ENCODE measurements at places on chromosomes 2 and 18.

DNA sequence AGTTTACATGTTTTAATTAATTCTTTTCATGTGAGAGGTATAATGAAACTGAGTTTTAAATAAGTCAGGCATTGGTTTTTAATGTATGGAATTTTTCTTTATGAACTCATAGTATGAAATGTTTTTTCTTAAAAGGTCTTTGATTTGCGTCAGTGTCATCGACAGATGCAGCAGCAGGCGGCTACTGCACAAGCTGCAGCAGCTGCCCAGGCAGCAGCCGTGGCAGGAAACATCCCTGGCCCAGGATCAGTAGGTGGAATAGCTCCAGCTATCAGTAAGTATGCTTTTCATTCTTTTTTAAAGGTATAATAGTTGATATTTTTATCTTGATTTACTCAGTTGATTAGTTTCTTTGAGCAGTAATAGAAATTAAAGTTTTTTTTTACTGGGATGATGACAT, 46.5 kb downstream of the SMAD4 start:
- no peak for DNase-seq

GRCh38 chr2:191645434-191646162, 32.3 kb upstream of the NABP1 start:
- no peak for DNase-seq

GRCh38 chr2:9248363-9248762, 41.8 kb downstream of the ASAP2 start:
- DNase-seq = no peak

GRCh38 chr2:64859312-64860212, 129.6 kb upstream of the SLC1A4 start:
- DNase-seq = no peak

GRCh38 chr2:191656391-191656790, 21.5 kb upstream of the NABP1 start:
- no peak for DNase-seq

DNA sequence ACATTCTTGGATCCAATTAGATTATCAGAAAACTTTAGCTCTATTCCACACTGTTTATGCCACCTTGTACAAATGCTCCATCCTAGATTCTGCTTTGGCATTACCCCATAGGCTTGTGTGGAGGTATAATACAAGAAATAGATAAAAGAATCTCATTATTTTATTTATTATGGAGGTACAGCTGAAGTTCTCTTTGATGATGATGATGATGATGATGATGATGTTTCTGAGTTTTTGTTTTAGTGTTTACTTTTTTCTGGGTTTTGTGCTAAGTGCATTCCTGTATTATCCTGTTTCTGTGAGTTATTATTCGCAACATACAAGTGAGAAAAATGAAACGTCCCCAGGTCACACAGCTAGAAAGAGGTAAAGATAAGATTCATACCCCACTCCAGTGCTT, 43.4 kb downstream of the ANXA4 start:
- DNase-seq = no peak

DNA sequence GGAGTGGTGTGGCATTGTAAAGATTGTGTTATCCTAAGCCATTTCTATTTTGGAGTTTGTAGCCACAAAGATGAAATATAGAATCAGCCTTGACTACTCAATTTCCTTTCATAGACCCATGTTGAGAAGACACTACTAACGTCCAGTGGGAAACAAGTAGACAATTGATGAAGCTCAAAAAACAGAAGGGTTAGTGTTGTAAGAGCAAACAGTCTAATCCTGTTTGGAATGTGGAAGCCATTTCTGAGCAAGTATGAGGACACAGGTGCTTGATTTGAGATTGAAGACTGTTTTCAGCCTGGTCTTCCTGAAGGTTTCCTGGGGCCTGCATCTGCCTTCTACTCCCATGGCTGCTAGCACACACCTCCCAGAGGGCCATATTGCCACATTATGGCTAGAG, 29.1 kb downstream of the B3GNT2 start:
- no peak for DNase-seq

GRCh38 chr18:23719634-23720201, 30.5 kb downstream of the LAMA3 start:
- DNase-seq = no peak

GRCh38 chr2:229141424-229142025, 129.6 kb downstream of the PID1 start:
- DNase-seq = no peak

GRCh38 chr18:47594621-47595086, 335.8 kb downstream of the SMAD2 start:
- DNase-seq = no peak

- DNase-seq = no peak
Measured at GRCh38 chr18:70931942-70932814, 643.3 kb downstream of the SOCS6 start.

GRCh38 chr2:171235262-171235881, 74.7 kb upstream of the TLK1 start:
- DNase-seq = no peak

DNA sequence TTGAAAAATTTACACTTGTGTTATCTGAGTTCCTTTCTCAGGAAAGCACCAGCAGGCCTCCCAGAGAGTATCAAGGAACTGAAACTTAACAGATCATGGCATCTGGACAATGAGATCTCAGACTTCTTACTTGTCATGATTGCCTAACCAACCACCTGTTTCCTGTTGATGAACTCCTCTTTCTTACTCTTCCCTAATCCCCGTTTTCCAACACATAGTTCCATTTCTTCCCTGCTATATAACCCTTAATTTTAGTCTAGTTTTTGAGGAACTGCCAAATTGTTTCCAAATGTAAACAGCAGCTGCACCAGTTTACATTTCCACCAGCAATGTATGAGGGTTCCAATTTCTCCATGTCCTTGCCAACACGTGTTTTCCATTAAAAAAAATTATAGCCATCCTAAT, 6.1 kb upstream of the FAM171B start:
- DNase-seq = no peak

DNA sequence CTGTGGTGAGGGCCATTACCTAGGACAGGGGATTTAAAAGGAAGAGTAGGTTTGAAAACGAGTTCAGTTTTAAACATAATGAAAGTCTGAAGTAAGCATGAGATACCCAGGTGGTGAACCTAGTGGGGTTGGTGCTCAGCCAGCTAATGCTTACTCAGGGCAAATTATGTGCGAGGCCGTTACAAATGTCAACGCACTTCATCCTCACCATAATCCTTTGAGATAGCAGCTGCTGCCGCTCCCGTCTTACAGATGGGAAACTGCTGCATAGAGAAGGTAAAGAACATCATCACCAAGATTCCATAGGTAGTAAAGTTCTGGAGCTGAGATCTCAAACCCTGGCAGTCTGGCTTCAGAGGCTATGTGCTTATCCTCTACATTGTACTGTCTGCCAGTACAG, 209.0 kb downstream of the DYM start:
- DNase-seq = no peak

- no peak for DNase-seq
Measured at GRCh38 chr2:212941361-212941760, 210.1 kb downstream of the IKZF2 start.

DNA sequence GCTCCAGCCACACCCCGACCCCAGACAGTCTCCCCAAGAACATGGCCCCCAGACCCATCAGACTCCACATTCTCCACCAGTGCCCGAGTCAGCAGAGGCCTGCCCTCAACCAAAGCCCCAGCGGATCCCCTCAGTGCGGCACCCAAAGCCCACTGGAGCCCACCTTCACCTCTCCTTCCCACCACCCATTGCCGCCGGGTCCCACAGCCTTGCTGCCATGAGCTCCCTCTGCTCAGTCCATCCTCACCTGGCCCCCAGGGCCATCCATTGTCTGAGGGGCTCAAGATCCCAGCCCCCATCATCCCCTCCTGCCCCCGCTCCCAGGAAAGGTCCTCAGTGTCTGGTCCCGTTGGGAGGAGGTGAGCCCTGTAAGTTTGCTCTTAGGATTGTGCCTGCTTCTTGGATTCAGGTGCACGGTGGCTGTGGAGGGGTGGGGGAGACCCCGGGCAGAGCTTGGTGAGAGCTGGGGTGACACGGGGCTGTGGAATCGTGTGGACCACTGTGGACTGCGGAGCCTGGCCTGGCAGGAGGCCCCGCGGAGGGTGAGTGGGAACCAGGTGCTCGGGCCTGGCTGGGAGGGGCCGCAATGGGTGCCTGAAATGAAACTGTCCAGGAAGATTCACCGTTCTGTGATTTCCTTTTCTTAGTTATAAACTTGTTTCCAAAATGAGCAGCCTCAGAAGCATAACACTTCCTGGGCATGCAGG, 32.7 kb upstream of the GPC1 start:
- no peak for DNase-seq

- no peak for DNase-seq
Measured at GRCh38 chr2:174881678-174882077, 117.4 kb upstream of the CHRNA1 start.

- no peak for DNase-seq
Measured at GRCh38 chr18:48841381-48842258, 109.1 kb downstream of the SMAD7 start.

- no peak for DNase-seq
Measured at GRCh38 chr2:156562124-156562523, 125.9 kb downstream of the GPD2 start.

- no peak for DNase-seq
Measured at GRCh38 chr2:38158378-38159118, 82.6 kb upstream of the CYP1B1 start.

DNA sequence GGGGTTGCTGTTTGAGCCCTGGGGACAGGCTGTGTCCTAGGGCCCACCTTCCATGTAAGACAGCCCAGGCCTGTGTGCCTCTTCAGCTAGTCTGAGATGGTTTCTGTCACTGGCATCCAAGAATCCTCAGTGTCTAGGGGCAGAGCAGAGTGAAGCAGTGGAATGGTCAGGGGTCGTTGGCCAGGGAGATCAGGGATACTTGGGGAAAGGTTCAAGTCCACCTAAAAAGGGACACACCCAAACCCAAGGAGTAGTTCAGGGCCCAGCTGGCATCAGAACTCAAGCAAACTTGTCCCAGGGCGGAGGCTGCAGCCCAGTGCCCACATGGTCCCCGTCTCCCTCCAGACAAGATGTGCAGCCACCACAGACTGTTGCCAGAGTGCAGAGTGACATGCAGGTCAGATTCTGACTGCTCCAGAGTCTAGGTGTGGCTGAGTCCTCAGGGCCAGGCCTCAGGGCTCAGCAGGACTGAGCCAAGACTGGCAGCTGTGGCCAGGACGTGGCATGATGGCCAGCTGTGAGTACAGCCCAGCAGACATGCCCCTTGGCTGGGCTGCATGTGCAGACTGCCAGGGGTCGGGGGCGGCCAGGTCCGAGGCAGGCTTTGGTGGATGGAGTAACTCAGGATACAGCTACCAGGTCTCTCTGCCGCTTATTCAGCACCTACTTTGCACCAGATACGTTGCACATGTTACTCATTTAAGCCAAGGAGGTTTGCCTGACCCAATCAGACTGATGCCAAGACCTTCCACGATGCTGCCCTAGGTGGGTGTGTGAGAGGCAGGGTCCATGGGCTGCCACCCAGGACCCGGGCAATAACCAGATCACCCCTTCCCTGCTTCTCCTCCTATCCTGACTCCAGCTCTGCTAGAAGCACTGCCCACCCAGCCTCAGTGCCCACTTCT, 146.6 kb downstream of the SMAD7 start:
- no peak for DNase-seq

GRCh38 chr2:207823865-207824264, 54.2 kb upstream of the FZD5 start:
- DNase-seq = no peak

DNA sequence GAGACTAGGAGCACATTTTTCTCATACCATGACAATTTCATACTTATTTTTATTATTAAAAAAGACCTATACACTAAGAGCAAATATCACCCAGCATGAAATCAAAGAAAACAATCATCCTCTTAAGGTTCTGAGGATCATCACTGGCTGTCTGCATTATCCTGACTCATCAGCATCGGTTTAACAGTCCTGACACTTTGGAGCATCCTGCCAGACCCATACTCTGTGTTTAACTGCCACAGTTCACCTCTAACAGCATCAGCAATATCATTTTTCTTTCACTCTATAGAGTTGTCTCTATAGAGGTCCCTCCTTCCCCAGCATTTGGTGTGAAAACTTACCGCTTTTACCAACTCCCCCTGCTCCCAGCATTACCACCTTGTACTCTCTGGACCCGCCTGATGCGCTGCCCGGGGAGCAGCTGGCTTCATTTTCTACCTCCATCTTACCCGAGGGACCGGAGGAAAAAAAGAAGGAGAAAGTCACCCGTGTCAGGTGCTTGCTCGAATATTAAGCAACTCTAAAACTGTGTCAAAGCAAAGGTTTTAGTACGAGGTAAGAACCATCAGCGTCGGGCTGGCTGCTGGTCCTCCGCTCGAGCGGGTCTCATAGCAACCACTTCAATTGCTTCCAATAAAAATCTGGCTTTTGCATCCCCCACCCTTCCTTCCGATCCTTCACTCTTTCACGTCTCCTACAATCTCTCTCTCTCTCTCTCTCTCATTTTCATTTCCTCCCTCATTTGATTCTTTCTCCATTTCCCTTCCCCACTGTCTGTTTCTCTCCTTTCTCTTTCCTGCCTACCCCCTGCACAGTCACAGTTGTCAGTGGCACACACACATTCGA, at the start of gene RIT2:
Gene RIT2 (minus strand): TSS at position 610 of the 846 bp plus-strand sequence.
- no peak for DNase-seq

GRCh38 chr2:217168496-217168895, 308.6 kb upstream of the TNP1 start:
- DNase-seq = no peak

GRCh38 chr18:74278983-74279382, 12.8 kb downstream of the CYB5A start:
- no peak for DNase-seq

GRCh38 chr2:224357098-224357901, 44.6 kb downstream of the FAM124B start:
- DNase-seq = no peak

DNA sequence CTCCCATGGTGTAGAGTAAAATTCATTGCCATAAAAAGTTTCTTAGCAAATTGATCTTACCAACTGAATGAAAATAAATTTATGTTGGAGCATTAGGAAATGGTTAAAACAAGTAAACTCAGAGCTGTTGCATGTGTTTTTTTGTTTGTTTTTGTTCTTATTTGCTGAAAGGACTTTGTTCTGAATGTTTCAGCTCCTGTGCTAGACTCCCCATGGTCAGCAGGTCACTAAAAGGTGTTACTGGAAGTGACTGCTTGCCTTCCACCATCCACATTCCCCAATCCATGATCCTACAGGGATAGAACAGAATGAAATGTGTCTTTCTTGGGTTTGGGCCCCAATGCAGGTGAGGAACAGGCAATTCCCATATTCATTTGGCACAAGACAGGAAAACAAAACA, 101.8 kb downstream of the ALK start:
- DNase-seq = no peak

DNA sequence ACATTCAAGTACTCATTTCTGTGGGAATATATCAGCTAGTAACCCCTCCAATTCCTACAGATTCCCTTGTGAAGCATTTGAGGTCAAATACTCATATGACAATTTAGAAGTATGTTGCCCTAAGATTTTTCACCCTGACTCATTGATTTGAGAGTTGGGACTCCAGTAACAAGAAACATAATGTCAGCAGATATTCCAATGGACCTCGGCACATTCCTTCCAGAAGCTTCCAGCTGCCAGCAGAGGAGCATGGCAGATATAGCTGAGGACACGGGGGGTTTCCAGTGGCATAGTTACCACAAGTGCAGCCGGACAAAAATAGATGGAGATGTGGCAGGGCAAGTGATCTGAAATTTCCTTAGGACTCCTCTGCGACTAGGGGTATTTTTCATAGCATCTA, 101.9 kb upstream of the ARHGAP28 start:
- no peak for DNase-seq

All from activated CD8-positive, alpha-beta memory T cell treated with anti-CD3 and anti-CD28 coated beads for 1 hour (primary cell).